Esophagus squamous epithelium (tissue), 5 donors: ENCODE measurements at places on chromosomes 3 and 15.

- DNase-seq = no peak
Observed at GRCh38 chr15:38266247-38266986, 13.8 kb downstream of the SPRED1 start.

DNA sequence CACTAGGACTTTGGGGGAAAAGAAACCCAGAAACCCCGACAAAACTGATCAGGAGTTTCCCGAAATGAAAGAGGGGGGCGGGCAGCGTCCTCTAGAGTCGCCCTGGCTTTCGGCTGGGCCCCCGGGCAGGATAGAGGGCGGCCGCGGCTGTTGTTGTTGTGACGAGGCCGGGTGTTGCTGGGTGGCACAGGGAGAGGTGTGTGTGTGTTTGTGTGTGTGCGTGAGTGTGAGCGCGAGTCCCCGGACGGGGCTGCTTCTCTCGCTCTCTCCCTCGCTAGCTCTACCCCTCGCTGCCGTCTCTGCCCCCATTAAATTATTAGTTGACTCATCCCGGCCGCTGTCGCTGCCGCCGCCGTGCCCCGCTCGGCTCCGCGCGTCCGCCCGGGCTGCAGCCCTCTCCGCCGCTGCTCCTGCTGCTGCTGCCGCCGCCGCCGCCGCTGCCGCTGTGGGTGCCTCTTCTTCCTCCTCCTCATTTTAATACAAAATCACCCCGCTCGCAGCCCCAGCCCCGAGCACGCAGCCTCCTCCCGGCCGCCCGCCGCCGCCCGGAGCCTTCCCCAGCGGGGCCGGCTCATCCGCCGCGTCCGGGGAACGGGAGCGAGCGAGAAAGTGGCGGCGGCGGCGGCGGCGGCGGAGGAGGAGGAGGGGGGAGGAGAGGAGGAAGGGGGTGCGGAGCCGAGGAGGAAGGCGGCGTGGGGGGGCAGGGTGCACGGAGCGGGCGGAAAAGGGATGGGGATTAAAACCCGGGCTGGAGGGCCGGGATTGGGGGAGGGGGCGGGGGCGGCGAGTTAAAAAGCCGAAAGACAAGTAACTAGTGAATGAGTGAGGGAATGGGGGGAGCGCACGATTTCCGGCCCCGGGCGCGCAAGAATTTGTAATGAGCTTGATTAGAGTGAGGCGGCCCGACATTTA, at the start of gene SATB1:
TSS of gene SATB1 (minus strand) at position 611 of the 912 bp plus-strand sequence. CDS start 4,372 bp downstream, outside the sequence.
- DNase-seq = no peak

GRCh38 chr15:60395276-60396011, 2.3 kb downstream of the ANXA2 start:
- DNase-seq = no peak

DNA sequence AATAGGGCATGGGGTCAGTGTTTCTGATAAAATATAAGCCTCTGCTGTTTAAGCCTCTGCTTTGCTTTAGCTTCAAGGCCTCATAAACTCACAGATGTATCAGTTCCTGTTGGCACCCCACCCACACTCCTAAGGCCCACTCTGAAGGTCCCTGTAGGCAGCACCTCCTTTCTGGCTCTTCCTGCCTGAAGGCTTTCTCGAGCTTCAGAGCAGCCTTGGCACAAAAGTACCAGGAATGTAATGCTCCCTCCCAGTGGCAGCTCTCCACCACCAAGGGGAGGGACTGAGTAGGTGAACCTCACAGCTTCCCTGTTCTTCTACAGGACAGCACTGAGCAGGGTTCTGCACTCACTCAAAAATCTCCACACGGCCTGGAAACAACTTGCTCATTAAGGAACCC, 102.2 kb downstream of the ABHD5 start:
- DNase-seq = no peak

- no peak for DNase-seq
Observed at GRCh38 chr15:85795337-85796305, 896 bp upstream of the KLHL25 start.

- DNase-seq = no peak
Observed at GRCh38 chr15:32668942-32669341, 27.4 kb downstream of the SCG5 start.

DNA sequence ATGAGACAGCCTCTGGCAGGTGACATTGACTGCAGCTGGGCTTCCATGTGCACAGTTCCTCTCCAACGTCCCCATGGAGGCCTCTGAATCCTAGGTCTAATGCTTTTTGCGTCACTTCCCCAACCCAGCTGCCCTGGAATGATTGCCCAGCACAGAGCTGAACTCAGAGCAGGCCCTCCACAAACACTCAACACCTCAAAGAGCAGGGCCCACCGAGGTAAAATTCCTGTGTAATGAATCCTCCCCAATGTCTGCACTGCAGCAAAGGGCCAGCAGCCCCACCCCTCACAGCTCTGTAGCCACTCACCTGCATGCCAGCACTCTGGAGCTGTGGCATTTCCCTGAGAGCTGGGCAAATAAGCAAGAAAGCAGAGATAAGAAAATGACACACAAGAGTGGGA, 42.6 kb upstream of the DUSP7 start:
- DNase-seq = no peak

DNA sequence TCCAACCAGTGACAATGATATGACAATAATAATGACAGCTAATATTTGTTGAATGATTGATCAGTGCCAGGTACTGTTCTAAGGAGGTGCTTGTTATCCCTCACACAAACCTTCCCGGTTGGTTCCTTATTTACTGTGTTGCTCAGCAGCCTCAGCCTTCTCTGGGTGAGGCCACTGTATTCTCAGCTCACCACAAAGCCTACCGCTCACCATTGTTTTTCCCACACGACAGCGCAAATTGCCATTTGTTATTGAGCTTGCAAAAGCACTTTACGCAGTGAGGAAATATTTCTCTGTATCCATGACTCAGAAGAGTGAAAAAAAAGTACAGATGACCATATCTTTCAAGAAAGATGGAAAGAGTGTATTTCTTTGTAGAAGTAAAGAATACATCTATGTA, 49.5 kb upstream of the PDZRN3 start:
- DNase-seq = no peak

DNA sequence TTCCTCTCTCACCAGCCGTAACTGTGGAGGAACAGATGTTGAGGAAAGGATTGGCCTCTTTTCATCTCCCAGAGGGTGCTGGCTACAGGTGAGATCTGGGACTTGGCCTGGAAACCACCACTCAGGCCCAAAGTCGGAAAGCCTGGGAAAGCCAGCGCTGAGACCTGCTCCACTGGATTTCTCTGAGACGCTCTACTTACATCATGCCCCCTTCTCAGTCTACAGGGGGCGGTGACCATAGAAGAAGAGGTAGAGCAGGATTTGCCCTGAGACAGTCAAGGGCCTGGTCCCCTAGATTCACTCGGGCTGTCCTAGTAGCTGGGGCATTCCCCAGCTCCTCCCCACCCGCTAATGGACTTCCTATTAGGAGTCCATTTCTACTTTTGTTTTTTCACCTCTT, 80.9 kb downstream of the C3orf38 start:
- DNase-seq = no peak

GRCh38 chr3:160885791-160886286, 129.8 kb downstream of the PPM1L start:
- DNase-seq = peak; percentile 1

- DNase-seq = no peak
Observed at GRCh38 chr15:98785807-98786621, 137.7 kb downstream of the IGF1R start.

DNA sequence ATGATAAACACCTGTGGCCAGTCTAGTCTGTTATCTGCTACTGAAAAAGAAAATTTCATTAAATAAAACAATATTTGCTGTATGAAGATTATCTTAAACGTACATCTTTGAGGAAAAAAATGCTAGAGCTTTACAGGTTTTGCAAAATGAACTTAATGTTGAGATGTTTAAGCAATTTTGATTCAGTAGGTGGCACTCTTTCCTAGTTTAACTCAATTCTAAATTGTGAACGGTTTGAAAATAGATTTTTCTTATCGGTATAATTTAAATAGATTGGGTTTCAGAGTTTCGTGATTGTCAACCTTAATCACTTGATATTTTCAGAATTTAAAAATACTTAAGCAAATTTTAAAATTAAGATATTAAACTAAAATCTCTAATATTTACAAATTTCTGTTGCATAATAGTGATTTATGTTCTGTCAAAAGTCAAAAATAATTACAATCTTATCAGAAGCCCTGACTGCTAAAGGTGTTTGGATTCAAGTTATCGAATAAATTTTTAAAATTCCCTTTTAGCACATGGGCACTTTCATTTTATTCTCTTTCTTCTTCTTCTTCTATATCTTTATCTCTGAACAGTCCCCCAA, 7.0 kb upstream of the RNF111 start:
- no peak for DNase-seq

- no peak for DNase-seq
Observed at GRCh38 chr3:36147934-36148558, 232.3 kb upstream of the STAC start.

DNA sequence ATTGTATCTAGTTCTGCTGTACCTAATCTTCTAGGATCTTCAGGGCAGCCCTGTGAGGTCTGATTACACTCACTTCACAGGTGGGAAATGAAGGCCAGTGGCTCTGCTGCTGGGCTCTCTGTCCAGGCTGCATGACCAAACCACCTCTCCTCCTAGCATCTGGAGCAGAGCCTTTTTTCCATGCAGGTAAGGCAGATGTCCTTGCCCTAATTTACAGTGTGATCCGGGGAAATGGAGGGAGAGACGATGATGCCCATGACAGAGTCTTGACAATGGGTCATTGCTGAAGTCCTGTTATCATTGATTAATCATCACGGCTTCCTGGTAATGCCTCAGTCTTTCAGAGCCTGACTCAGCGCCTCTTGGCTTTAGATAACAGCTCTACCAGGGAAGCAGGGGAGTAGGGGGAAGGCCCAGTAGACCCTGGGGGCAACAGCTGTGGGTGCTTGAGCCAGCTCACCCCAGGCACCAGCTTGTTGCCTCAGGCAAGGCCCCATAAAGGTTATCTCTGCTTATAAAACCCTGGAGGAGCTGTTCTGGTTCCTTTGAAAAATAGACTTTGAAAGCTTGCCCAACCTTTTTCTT, 153.4 kb downstream of the GABRG3 start:
- no peak for DNase-seq

GRCh38 chr15:100981086-100981485, 61.9 kb downstream of the LRRK1 start:
- DNase-seq = no peak

- DNase-seq = no peak
Observed at GRCh38 chr15:88932875-88933330, 19.7 kb upstream of the MFGE8 start.

- DNase-seq = no peak
Observed at GRCh38 chr3:123392368-123392767, 56.5 kb downstream of the ADCY5 start.

DNA sequence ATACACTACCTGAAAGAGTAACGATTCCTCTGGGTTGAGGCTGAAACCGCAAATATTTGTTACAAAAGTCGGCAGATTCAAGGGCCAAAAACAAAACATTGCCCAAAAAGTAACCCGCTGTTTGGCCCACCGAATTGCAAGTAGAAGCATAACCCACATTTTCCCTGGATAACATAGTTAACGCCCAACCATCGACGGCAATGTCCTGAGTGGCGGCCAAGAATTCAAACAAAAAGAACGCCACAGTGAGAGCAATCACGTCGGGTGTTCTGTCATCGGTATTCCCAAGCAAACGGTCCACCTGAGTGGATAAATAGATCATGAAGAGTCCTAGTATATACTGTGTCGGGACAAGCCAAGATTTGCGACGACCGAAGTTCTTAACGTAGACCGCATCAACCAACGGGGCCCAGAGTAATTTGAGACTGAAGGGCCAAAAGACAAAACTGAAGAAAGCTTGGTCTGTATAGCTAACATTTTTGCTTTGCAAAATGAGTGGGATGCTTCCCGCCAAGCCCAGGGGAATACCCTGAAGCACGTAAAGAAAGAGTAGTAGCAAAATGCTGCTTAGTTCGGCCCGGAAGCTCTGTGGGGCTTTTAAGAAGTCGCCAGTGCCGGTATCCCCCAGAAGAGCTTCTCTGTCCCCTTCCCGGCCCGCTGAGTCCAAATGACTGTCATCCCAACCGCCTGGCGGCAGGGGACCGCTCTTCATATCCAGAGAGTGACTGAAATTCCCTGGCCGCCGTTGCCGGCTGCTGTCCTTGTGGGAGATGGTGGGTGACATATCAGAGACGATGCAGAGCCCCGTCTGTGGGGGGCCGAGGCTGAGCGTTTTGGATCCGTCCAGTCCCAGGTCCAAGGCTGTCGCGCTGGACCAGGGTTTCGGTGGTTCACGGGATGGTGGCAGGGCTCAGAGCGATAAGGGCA, 750 bp downstream of the SLC33A1 start:
- no peak for DNase-seq

- no peak for DNase-seq
Observed at GRCh38 chr3:186849374-186849975, 7.0 kb downstream of the ADIPOQ start.

- no peak for DNase-seq
Observed at GRCh38 chr15:71736286-71736947, 73.9 kb upstream of the NR2E3 start.

DNA sequence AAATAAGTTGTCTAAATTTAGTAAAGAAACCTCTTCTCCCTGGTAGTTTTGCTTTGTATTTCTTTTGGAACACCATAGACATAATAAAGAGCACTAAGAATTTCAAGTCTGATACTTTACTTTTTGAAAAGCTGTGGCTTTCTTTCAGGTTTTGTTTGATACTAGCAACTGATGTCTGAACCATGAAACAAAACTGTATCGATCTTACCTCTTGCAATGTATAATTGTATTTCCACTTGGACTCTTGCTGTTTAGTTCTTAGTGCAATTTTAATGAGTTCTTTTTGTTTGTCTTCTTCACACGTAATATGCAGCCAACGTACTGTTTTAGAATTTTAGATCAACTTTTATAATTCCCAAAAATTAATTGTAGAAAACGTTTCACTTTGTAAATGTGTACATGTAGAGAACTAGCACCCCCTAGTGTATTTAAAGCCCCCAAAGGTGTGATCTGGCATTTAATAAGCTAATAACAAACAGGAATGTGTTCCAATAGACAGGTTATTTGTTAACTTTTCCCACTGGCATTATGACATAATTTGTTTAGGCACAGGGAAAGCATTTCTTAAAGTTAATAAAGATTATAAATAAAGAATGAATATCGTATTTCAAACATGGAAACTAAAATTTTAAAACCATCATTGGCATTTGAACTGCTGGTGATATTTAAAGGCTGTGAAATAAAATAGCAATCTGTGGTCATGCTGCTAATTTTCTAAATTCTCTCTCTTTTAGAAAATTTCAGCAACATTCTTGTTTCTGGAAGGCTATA, 289.1 kb upstream of the DNAJC19 start:
- no peak for DNase-seq

- DNase-seq = no peak
Observed at GRCh38 chr3:156035158-156035557, 85.2 kb upstream of the KCNAB1 start.

- DNase-seq = no peak
Observed at GRCh38 chr15:77021803-77022381, 27.0 kb downstream of the PSTPIP1 start.

DNA sequence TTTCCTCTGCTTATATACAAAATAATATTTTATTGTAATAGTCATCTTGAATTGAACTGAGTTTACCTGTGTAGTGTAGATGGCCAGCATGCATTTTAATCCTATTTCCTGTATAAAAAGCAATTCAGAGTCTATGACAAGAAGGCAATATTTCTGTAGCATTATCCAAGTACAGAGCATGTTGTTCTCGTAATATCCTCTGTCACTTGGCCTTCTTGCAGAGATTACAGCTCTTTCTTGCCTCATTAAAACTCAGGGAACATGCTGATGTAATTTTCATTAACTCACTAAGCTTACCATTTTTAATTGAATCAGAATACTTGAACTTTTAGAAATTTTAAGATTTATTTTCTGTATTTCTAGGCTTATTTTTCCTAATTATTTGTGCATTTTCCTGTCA, 203.3 kb upstream of the AGTR1 start:
- DNase-seq = no peak
